ENCODE measurements at places on chromosomes 4 and X.

GRCh38 chr4:66451741-66452140 lies 781.5 kb upstream of the EPHA5 start:
- no peak for DNase-seq

- DNase-seq = no peak
Measured at GRCh38 chr4:80424225-80424581, 88.7 kb downstream of the CFAP299 start.

GRCh38 chrX:101462892-101463291 lies 22.4 kb upstream of the ARMCX4 start:
- DNase-seq = peak; percentile 13

DNA sequence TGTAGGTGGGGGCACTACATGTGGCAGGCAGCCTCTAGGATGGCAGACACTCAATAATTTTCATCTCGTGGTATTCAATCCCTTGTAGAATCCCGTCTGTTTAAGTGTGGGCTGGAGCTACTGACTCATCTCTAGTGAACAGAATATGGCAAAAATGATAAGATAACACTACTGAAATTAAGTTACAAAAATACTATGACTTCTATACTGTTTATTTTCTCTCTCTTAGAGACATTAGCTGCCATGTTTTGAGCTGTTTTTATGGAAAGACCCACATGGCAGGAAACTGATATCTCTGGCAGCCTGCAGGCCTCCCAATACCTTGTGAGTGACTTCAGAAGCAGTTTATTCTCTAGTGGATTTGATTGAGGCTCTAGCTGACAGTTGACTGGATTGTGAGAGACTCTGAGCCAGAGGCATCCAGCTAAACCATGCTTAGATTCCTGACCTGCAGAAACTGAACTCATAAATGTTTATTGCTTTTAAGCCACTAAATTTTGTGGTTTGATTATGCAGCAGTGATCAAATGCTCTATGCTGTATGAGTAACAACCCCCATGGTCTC lies 298.8 kb upstream of the CTSO start:
- no peak for DNase-seq

DNA sequence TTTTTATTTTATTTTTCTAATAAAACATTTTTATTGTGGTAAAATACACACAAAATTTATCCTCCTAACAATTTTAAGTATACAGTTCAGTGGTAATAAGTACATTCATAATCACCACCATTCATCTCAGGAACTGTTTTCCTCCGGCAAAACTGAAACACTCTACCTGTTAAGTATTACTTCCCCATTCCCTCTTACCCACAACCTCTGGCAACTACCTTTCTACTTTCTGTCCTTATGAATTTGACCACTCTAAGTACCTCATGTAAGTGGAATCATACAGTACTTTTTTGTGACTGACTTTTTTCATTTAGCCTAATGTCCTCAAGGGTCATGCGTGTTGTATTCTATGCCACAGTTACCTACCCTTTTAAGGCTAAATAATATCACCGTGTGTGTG lies 21.1 kb upstream of the HSFX4 start:
- no peak for DNase-seq

DNA sequence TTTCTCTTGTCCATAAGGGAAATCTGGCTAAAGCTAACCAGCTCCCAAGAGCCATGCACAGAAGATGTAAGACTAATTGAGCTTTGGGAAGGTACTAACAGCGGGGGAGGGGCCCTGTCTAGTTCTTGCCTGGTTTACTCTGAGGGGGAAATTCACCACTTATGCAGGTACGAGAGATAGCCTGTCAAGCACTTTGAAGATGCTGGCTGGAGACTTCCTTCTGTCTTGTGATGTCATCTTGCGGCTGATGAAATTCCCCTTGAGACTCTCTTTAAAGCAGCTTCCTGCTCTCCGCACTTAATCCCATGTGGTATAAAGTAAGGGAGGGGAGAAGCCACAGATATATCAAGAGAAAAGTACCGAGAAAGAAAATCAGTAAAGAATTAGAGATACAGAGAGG lies 345.3 kb downstream of the MAPK10 start:
- no peak for DNase-seq

GRCh38 chrX:31092970-31093638 lies 21.3 kb upstream of the FTHL17 start:
- no peak for DNase-seq

GRCh38 chrX:140091125-140091886 lies 126.0 kb upstream of the CXorf66 start:
- DNase-seq = no peak

GRCh38 chrX:10769696-10770619 lies 149.6 kb upstream of the MID1 start:
- no peak for DNase-seq

DNA sequence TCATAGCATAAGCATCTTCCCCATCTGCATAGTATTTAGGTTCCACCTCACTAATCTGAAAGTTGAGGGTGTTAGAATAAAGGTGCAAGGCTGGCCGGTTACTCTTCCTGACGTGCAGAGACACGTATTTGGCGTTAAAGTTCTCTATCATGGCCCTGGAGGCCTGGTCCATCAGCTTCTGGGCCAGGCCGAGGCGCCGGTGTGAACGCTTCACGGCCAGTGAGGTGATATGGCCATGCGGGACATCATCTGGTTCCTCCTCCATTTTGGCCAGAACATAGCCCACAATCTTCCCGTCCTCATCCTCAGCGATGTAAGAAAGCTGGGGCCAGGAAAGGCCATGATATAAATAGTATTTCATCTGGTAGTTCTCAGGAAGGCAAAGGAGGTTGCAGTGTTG lies 425 bp downstream of the NAA11 start:
- DNase-seq = no peak

DNA sequence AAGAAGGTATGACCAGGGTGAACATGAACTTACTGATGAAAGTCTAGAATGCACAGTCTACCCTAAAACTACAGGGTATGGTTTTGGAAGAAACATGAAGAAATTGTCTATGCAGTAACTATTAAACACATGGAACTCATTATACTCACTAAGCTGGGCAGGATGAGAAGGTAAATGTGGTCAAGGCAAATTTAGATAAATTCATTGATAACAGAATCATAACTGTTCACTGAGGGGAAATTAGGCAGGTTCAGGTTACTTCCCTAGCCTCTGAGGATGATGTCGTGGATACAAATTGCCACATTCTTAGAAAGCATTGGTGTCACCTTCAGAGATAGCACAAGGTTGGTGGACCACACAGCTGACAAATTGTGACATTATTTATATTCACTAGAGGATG lies 40.4 kb upstream of the MID1IP1 start:
- DNase-seq = no peak

DNA sequence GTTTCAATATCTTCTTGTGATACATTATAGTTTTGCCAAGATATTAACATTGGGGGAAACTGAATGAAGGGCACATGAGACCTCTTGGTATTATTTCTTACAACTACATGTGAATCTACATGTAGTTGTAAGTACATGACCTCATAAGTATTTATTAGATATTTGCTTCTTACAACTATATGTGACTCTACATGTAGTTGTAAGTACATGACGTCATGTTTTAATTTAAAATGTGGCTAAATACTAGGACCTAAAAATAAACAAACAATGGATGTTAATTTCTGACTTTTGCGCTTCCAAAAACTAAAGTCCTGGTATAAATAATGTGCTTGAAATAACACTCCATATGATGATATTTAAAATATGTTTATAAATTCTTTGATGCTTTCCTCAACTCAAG lies 190.2 kb downstream of the CBLL2 start:
- DNase-seq = no peak

DNA sequence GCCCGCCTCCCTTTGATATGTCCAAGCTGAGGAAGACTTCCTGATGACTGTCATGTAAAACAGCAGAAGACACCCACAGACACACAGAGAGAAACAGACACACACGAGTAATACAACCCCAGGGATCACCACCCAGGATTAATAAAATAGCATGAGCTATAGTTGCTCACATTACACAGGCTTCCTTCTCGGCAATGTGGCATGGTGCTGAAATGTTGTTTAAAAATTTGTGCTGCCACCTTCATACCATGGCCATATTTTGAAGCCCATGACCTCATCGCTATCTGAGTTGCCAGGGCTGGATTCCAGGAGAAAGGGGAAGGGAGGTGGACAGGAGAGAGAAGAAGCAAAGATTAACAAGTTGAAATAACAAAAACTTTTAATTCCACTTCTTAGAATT lies 111.7 kb downstream of the SYNPO2 start:
- DNase-seq = no peak

DNA sequence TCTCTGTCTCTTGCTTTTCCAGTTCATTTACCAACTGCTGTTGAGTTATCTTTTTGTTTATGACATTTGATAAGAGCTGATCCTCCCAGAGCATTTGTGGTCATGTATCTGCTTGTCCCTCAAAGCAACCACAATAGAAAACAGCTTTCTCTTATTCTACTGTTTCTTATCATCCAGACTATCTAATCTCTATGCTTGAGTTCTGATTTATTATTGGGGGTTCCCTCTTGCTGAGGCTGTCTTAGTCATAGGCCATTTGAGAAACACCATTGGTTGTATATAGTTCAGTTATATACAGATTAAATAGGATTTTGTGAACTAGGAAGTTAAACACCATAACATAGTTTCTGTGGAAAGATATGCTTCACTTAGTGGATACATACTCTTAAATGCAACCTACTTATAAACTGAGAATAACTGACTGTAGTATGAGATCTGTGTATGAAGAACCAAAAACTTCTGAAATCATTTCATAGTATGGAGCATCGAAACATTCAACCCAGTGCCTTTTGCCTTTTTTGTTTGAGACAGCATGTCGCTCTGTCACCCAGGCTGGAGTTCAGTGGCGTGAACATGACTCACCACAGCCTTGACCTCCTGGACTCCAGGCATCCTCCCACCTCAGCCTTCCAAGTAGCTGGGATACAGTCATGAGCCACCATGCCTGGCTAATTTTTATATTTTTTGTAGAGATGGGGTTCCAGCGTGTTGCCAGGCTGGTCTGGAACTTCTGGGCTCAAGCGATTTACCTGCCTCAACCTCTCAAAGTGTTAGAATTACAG lies 75.8 kb downstream of the STIM2 start:
- DNase-seq = no peak

DNA sequence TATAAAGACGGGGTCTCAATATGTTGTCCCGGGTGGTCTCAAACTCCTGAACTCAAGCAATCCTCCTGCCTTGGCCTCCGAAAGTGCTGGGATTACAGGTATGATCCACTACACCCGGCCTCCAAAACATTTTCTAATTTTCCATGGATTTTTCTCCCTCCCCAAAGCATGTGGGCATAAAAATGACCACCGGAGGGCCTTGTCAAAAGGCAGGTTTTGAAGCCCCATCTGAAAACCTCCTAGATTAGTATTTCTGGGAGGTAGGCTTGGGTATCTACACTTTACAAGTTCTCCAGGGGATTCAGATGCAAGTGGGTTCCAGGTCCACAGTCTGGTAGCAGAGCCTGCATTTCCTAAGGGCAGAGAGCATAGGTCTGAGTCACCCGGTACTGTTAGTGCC lies 1.4 kb upstream of the GPR173 start:
- no peak for DNase-seq

DNA sequence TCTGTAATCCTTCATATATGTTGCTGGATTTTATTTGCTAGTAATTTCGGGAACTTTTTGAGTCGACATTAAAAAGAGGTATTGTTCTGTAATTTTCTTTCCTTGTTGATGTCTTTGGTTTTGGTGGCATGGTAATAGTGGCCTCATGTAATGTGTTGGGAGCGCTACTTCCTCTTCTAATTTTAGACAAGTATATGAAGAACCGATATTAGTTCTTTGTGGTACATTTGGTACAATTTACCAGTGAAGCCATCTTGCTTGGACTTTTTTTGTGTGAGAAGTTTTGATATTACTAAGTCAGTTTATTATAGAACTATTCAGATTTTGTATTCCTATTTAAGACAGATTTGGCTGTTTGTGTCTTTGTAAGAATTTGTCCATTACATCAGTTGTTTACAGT lies 669.2 kb upstream of the AADAT start:
- DNase-seq = no peak

DNA sequence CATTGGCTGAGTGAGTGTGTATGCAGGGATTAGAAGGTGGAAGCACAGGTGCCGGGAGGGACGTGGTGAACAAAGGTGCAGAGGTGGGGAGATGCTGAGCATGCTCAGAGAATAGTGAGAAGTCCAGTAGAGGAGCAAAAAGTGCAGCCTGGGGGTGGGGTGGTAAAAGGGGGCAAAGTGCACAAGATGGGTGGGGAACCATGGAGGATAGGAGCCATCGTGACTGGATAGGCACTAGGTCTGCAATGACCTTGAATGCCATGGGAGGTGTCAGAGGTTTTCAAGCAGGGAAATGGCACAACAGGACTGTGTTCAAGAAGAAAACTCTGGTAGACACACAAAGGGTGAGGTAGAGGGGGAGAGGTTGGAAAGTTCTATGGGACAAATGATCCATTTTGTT lies 6.6 kb upstream of the DDX3X start:
- no peak for DNase-seq

- DNase-seq = no peak
Measured at GRCh38 chr4:9979101-9979701, 42.1 kb downstream of the SLC2A9 start.

DNA sequence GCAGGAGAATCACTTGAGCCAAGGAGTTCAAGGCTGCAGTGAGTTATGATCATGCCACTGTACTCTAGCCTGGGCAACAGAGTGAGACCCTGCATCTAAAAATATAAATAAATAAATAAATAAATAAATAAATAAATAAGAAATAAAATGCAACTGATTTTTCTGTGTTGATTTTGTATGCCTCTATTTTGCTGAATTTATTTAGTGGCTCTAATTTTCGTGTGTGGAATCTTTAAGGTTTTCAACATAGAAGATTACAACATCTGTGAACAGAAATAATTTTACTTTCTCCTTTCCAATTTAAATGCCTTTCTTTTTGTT lies 30.9 kb upstream of the ABCG2 start:
- no peak for DNase-seq
